ENCODE measurements at places on chromosomes 16 and 17. TPM values are rescaled to one million over a fixed set of nuclear protein-coding genes. Genes with fewer than 3 reads are reported as not detected.

- no peak overlapping the region for H3K27ac ChIP-seq
- H3K36me3 ChIP-seq = no peaks in the 10 kb centered on the region
- no peak overlapping the region for H3K4me3 ChIP-seq
- H3K4me1 ChIP-seq = no peaks in the 10 kb centered on the region
- H3K27me3 ChIP-seq = no peaks in the 10 kb centered on the region
- no peak for DNase-seq
Measured at GRCh38 chr16:75931970-75932369, 205.7 kb upstream of the CPHXL start.

DNA sequence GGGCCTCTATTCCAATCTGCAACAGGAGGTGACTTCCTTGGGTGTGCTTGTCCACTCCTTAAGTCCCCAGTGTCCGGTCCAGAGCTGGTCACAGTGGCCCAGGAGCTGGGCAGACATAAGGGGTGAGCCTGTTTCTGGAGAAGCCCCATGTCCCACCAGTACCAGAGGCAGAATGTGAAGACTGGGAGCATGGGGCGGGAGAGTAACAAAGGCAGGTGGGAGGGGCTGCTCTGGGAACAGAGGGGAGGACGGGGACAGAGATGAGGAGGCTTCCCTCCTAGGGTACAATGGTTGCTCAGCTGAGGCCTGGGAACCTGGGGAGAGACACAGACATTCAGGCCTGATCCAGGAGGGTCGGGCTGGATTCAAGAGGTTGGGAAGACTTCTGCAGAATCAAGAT lies 323.3 kb upstream of the TNRC6C start:
- no peak overlapping the region for H3K4me3 ChIP-seq
- H3K4me1 ChIP-seq = no peaks in the 10 kb centered on the region
- no peak overlapping the region for H3K27ac ChIP-seq
- no peaks in the 10 kb centered on the region for H3K36me3 ChIP-seq

- no peaks in the 10 kb centered on the region for H3K27me3 ChIP-seq
- DNase-seq = no peak
- peaks cover 10% of the 10 kb centered on the region for H3K4me1 ChIP-seq
- H3K36me3 ChIP-seq = no peaks in the 10 kb centered on the region
- peak overlapping the region; percentile 28 for H3K4me3 ChIP-seq
Measured at GRCh38 chr17:79960788-79961522, 74.7 kb downstream of the TBC1D16 start.

- H3K27me3 ChIP-seq = no peaks in the 10 kb centered on the region
- H3K36me3 ChIP-seq = no peaks in the 10 kb centered on the region
- H3K4me1 ChIP-seq = peaks cover 7% of the 10 kb centered on the region
- peak within 1 kb of the TSS; percentile 92 for H3K4me3 ChIP-seq
- DNase-seq = peak; percentile 99
Measured at GRCh38 chr16:67415872-67416793, at the start of gene ZDHHC1. TSS of gene ZDHHC1 (minus strand) at chr16:67416477. CDS start at chr16:67407775, 8,702 bp downstream.

- H3K27me3 ChIP-seq = no peaks in the 10 kb centered on the region
- H3K27ac ChIP-seq = no peak overlapping the region
- no peaks in the 10 kb centered on the region for H3K36me3 ChIP-seq
- H3K4me3 ChIP-seq = peak overlapping the region; percentile 71
- peaks cover 8% of the 10 kb centered on the region for H3K4me1 ChIP-seq
- DNase-seq = peak; percentile 95
Measured at GRCh38 chr16:2468725-2469398, 2.2 kb upstream of the NTN3 start.

- peak overlapping the region; percentile 90 for H3K27ac ChIP-seq
- peaks cover 55% of the 10 kb centered on the region for H3K4me1 ChIP-seq
- no peak overlapping the region for H3K4me3 ChIP-seq
- H3K27me3 ChIP-seq = no peaks in the 10 kb centered on the region
Measured at GRCh38 chr16:48126801-48127644, 28.8 kb downstream of the ABCC12 start.

GRCh38 chr16:24077966-24078365 lies 178.2 kb upstream of the CACNG3 start:
- no peaks in the 10 kb centered on the region for H3K27me3 ChIP-seq
- H3K36me3 ChIP-seq = no peaks in the 10 kb centered on the region
- H3K4me1 ChIP-seq = no peaks in the 10 kb centered on the region
- DNase-seq = no peak

GRCh38 chr17:83107656-83108048 lies 28.2 kb downstream of the METRNL start:
- DNase-seq = no peak
- H3K27ac ChIP-seq = no peak overlapping the region
- H3K27me3 ChIP-seq = no peaks in the 10 kb centered on the region
- H3K36me3 ChIP-seq = no peaks in the 10 kb centered on the region
- no peak overlapping the region for H3K4me3 ChIP-seq

GRCh38 chr17:57657211-57657610 lies 87.9 kb downstream of the CCDC182 start:
- H3K4me3 ChIP-seq = no peak overlapping the region
- H3K4me1 ChIP-seq = peaks cover under 1% of the 10 kb centered on the region
- H3K36me3 ChIP-seq = no peaks in the 10 kb centered on the region
- no peaks in the 10 kb centered on the region for H3K27me3 ChIP-seq

DNA sequence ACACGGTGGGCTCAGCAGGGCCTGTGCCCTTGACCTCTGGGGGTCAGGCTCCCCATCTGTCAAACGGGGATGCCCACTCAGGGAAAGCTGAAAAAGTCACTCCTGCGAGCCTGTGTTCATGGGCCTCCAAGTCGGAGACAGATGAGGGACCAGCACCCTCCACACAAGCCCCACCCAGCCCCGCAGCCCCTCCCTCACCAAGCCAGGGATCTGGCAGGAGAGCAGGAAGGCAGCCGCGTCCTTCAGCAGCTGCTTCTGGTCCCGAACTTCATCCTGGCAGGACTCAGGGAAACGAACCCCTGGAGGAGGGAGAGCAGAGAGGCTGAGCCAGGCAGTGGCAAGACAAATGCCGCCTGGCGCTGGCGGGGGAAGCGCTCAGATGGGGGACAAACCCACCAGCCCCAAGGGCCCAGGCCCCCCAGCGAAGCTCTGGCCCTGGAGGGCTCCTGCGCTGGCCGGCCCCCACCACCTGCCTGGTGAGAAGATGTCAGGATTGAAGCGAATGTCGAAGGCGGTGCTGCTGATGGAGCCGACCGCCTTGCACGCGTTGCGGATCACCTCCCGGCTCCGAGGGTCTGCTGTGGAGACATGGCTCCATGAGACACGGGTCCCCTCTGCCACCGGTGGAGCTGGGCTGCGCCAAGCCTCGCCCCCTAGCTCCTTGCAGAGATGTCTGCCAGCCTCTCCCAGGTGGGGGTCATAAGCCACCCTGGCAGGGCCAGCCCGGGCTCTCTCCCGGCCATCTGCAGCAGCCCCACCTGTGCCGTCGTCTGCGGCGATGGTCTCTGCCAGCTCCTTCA lies 15.4 kb downstream of the CLUH start:
- H3K36me3 ChIP-seq = peaks cover 41% of the 10 kb centered on the region
- no peaks in the 10 kb centered on the region for H3K27me3 ChIP-seq
- no peak overlapping the region for H3K27ac ChIP-seq
- DNase-seq = peak; percentile 87

GRCh38 chr16:68656751-68657150 lies 11.6 kb downstream of the CDH3 start:
- no peak overlapping the region for H3K27ac ChIP-seq
- no peaks in the 10 kb centered on the region for H3K36me3 ChIP-seq
- H3K4me1 ChIP-seq = peaks cover 30% of the 10 kb centered on the region

The TEKT5 gene
- 0.29 TPM for total RNA-seq

The SSTR5 gene
- total RNA-seq = not detected

The KRTAP1-1 gene
- total RNA-seq = 2.4 TPM

The WNT9B gene
- 0.36 TPM for total RNA-seq

The SRSF2 gene
- 88.7 TPM for total RNA-seq

The HOXB6 gene
- 0.59 TPM for total RNA-seq

The PRSS27 gene
- 2.5 TPM for total RNA-seq

The BAIAP3 gene
- 0.29 TPM for total RNA-seq

The KRT12 gene
- not detected for total RNA-seq

The OSGIN1 gene
- total RNA-seq = 3.6 TPM

All from osteoblast (primary cell).